ENCODE measurements at places on chromosomes 3 and 15.

DNA sequence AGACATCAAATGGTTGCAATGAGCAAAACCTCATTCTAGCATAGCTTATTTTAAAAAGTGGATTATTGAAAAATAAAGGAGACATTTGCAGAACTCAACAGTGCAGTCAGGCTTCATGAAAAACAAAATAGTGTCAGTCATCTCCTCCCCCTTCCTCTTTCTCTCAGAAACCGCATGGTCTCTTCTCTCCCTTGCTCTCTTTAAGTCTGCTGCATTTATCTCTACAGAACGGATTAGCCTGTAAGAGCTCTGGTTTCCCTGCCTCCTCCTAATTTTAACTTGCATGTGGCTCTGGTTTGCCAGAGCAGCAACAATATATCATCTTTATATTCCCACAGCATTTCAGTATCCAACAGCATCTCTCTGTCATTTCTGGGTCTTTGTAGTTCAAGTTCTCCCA, 609.0 kb downstream of the MECOM start:
- DNase-seq: no peak

DNA sequence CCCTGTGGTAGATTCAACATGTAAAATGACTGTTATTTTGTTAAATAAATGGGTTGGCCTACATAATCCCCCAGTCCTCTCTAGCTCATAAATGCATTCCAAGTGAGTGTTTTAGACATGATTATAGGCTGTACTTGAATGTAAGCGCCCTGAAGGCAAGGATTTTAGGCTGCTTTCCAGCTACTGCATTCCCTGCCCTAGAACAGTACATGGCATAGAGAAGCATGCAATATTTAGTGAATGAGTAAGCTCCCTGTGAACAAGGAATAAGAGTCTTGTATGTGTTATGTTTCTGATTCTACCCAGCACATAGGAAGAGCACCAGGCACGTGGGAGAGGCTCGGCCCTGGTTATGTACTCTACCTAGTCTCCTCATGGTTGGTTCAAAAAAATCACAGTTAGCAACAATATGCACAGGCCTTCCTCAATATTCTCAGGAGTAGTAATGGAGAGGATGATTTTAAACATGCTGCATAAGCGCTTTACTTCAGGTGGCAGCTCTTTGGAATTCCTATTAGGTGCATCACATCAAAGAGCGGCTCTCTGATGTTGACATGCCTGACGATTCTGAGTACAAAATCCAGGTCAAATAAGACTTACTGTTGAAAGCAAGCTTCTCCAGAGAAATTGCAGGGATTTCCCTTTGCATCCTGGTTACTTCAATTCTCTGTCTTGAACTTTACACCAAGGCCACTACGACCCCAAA, 456.6 kb downstream of the MAGI1 start:
- DNase-seq: no peak

DNA sequence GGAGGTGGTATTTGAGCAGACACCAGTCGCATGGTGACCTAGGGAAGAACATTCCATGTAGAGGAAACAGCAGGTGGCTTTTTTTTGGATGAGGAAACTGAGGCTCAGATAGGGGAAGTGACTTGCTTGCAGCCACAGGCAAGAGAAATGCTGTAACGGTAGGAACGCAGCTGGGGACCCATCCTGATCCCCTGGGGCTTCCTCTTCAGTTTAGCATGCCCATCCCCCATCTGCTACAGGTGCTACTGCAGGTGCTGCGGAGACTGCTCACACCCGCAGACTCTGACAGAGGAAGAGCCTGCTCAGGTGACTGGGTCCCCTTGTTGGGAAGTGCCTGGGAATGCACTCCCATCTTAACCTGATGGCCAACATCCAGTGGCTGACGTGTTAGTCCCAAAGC, 55.4 kb upstream of the SEC13 start:
- DNase-seq: no peak

DNA sequence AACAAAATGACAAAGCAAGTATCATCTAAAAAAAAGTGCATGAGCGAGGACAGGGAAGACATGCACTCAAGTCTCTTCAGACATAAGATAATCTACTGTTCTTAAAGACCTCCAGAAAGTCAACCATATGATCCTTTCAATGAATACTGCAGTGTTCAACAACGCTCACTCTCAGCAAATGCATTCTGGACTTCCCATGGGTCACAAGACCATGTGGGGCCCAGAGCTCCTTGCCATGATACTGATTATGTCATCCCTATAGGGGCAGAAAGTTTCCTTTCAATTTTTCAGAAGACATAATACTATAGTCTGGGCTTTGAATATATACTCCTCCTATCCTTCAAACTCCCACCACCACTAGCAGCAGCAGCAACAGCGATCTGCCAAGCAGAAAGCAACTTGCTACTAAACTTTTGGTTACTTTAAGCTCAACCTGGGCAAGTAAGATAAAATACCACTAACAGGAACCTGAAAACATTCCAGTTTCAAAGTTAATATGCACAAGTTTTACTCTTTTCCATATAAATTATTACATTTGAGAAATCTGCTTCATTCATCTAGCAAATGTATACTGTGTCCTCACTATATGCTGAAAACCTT, 143.5 kb downstream of the ADAM10 start:
- no peak for DNase-seq

GRCh38 chr3:69590111-69590510, 149.2 kb upstream of the MITF start:
- no peak for DNase-seq

All from fibroblast of the conjunctiva (primary cell).